ENCODE measurements at places on chromosomes 7 and 10.
A peak's percentile ranks its signal among the peaks of the same experiment; 100 is the strongest.

DNA sequence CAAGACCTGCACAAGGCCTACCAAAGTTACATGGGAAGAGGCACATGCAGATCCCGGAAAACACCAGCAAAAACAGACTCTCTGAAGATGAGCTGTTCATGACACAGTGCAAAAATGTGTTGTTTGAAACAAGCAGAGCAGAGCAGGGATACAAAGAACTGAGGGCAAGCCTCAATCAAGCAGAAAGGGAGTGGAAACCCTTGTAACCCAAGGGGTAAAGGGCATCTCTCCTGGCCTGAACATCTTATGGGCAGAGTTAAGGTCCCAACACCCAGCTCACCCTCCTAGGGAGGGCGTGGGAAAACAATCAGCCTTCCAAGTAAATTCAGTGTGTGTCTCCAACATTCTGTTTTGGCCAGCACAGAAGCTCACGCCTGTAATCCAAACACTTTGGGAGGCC is 10.5 kb downstream of the PSPH start:
- DNase-seq = no peak

DNA sequence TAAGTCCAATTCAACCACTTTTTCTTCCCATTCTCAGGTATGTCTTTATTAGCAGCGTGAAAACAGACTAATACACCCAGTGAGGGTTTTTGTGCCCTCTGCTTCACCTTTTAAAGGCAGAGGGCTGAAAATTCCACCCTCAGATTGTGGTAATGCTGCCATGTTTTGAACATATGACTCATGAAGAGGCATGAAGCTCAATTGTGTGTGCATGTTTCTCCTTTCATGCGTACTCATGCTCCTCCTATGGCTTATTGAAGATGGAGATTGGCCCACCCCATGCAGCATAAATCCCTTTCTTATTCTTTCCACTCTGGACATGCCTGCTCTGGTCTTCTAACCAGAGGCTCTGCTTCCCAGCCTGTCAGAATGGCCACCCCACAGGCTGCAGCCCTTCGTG is 168.0 kb upstream of the PRKCQ start:
- no peak for DNase-seq

DNA sequence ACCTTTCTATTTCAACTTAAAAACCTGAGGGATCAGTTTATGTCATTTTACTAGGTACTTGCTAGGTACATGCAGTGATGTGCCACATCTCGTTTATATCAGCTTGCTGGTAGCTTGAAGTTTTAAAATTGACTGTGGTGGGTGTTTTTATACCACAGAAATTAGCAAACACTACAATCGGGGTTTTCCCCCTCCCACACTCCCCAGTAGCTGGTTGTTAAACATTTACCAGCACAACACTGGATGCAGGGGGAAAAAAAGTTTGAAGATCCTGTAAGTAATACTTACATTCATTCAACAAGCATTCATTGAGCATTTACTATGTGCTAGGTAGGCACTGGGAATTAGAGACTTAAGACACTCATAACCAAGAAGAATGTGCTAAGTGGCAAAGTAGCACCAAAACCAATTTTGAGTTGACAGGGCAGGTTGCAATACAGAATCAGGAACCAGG is 32.6 kb downstream of the USP6NL start:
- DNase-seq = no peak

DNA sequence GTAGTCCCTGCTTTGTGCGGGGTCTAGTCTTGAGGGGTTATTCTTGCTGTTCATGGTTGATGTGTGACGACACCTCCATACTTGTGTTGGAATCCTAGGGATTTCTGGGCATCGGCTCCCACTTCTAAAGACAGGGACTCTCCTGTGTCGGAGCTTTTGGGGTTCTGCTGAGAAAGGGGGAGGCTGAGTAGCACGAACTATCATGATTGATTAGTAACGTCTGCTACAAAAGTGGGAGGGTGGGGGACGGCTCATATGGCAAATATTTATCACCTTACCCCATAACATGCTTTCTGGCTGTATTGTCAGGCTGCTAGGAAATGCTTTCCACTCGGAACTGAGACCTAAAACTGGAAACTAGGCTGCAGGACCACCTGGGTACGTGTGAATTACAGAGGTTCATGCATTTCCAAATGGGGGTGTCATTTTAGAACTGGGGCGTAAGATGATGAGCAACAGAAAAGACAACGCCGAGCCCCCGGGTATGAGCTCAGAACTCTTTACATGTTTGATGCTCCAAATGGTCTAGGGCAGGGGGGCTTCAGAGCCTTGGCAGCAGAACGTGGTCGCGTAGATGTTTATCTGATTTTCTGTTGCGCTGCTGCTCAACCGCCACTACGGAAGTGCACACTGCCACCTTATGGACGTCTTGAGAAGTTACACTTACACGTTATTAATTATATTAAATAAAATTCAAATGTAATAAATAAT is 15.1 kb upstream of the NME8 start:
- DNase-seq = peak; percentile 14

DNA sequence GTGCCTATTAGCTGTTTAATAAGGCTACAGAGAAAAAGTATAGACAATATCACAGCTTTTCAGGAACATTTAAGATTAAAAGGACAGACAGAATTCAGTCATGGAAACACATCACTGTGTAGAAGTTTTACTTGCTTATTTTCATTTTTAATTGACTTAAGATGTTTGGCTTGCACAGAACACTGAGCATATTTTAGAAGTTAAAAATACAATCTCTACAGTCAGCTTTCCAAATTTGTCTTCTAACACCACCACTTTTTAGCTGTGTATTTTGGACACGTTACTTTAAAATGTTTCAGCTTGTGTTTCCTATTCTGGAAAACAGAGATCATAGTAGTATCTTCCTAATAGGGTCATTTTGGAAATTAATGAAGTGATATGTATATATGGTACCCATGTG is 11.8 kb downstream of the CFAP69 start:
- DNase-seq = no peak

DNA sequence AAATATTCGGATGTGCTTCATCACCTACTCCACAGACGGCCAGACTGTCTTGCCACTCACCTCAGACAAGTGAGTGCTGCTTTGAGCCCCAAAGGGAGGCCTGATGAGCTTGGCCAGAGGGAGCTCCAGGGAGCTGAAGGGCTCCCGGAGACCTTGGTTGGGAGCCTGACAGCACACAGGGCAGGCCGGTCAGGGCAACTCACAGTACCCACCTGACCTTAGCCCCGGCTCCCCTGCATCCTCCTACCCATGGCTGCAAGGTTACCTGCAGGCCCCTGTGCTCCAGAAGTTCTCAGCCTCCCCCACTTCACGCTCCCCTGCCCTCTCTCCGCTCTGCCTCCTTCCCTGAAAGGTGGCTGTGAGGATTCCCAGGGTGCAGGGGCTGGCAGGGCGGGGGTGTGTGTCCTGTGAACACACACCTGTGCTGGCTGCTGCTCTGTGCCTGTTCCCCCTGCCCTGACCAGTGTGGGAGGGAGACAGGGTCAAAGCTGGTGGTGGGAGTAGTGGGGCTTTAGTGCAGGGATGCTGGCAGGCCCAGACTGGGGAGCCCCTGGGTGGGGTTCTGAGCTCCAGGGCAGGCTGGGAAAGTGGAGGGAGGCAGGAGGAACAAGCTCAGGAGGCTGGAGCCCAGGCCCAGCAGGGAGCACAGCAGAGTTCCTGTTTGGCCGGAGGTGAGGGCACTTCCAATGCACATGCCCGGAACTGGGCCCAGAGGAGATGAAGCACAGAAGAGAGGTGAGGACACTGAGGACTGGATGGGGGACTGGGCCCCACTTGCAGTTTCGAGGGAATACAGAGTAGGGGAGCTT is 7.2 kb downstream of the ANTXRL start:
- DNase-seq = no peak

GRCh38 chr10:75450075-75450445 is 18.6 kb downstream of the LRMDA start:
- no peak for DNase-seq

GRCh38 chr7:22577470-22578001 is 77.5 kb upstream of the STEAP1B start:
- DNase-seq = no peak

DNA sequence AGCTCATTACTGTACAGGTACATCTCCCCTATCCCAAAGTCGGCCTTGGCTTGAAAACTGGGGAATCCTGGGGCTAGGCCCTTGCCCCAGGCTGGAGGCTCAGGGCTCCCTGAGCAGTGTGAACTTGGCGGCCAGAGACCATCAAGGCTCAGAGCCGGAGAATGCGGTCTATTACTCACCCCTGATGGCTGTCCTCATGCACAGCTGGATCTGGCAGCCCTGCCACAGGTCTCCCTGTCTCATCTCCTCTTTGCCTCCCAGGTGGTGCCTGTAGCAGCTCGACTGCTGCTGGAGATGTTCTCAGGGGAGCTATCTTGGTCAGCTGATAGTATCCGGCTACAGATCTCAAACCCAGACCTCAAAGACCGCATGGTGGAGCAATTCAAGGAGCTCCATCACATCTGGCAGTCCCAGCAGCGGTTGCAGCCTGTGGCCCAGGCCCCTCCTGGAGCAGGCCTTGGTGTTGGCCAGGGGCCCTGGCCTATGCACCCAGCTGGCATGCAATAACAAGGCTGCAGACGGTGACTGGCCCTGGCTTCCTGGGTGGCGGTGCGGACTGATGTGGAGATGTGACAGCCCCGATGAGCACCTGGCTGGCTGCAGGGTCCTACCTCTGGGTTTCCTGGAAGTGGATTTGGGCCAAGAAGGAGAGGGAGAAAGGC is 10.7 kb downstream of the IRF5 start:
- no peak for DNase-seq

DNA sequence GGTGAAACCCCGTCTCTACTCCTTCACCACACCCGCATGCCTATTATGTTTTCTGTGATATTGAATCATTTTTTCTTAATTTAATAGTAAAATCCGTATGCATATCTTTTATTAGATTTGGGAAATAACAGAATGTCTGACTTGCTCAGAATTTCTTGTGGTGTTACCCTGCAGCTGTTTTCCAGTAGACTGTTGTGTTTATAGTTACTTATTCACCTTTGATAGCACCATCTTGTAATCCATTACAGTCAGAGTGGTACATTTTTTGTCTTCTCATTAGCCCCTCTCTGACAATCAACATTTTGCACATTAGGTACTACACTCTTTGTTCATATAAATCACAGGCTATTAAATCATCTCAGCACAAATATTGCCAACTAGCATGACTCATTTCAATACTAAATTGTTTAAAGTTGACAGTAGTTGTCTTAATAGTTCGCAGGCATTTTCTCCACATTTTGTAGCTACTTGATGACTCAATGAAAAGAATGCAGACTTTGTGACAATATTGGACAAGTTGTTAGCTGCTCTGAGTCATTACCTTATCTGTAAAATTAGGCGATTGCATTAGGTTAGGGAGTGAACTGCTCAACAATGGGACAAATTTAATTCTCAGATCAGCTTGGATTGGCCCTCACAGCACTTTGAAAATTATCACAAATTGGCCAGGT is 17.8 kb upstream of the SLC16A12 start:
- no peak for DNase-seq

GRCh38 chr10:90136731-90137316 is 435.4 kb downstream of the KIF20B start:
- DNase-seq = no peak

- no peak for DNase-seq
Observed at GRCh38 chr7:17963281-17963680, 23.0 kb upstream of the SNX13 start.

DNA sequence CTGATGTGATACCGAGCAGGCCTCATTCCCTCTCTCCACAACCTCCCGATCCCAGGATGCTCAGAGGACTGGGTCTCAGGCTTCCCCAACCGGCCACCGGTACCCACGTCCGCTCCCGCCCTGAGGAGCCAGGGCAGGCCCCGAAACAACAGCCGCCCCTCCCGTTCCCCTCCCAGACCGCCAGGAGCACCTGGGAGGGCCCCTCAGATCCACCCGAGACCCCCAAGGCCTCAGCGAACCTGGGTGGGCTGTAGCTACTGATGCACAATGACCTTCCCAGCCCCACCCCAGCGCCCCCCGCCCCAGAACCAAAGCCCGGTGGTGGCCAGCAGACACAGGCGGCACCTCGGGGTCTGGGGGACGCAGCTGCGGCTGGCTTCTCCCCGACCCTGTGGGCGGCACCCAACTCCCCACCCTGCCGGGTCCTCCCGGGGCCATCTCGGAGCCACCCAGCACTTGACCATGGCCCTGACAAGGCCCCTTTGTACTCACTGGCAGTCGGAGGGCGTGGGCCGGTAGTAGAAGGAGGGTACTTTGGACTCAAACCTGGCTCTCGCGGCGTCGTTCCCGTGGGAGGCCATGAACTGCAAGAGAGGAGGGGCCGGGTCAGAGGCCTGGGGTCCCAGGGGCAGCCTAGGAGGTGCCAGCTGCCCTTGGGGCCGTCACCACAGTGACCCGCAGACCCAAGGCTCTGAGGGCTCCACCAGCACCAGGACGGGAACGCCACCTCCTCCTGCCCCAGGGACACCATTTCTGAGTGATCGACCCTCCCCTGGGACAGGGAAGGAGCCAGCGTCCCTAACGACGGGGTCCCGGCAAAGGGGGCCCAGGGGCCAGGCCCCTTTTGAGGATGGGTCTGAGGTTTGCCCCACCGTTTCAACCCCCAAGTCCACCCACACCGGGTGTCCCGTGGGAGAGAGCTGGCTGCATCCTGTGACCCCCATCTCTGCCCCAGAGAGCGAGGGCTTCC is 28.1 kb downstream of the ADAP1 start:
- no peak for DNase-seq

- no peak for DNase-seq
Observed at GRCh38 chr7:121873289-121874194, 581 bp downstream of the PTPRZ1 start.

GRCh38 chr7:45573661-45574415 is at the start of gene ADCY1:
TSS of gene ADCY1 (plus strand) at chr7:45574368. CDS start at chr7:45574544, 176 bp downstream.
- DNase-seq = no peak

- DNase-seq = no peak
Observed at GRCh38 chr7:88746126-88746525, 13.4 kb upstream of the ZNF804B start.

DNA sequence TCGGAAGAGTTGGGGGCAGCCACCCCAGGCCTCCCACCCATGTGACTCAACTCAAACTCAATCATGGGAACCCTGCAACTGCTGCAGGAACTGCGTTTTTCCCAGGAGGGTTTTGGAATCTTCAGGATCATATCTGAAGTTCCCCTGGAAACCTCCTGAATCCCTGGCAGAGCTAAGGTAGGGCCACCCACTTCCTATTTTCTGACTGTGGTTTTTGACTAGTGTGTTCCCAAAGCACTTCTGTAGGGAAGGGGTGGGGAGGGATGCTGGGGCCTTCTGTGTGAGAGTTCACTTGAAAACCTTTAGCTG is 127.6 kb upstream of the UNC5B start:
- DNase-seq = no peak

GRCh38 chr7:20199015-20199737 is 18.0 kb downstream of the MACC1 start:
- no peak for DNase-seq

- DNase-seq = no peak
Observed at GRCh38 chr7:23393636-23394035, 76.7 kb downstream of the IGF2BP3 start.

DNA sequence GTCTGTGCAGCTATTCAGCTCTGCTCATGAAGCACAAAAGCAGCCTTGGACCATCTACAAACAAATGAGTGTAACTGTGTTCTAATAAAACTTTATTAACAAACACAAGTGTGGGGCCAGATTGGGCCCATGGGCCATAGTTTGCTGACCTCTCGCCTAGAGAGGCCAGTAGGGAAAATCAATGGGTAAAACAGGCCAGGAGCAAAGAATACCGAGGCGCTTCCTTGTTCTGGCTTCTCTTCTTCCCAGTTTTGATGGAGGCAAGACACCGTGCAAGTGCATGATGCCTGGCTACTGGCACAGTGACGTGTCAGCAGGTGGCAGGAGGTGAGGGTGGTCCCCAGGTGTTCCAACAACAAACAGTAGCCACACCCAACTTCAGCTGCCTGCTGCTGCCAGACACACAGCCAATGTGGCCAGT is 94.3 kb upstream of the SDK1 start:
- DNase-seq = no peak

- no peak for DNase-seq
Observed at GRCh38 chr7:2523461-2523936, 3.9 kb downstream of the LFNG start.

Measured in activated naive CD4-positive, alpha-beta T cell (primary cell).